ENCODE measurements at places on chromosomes 5 and 9.

DNA sequence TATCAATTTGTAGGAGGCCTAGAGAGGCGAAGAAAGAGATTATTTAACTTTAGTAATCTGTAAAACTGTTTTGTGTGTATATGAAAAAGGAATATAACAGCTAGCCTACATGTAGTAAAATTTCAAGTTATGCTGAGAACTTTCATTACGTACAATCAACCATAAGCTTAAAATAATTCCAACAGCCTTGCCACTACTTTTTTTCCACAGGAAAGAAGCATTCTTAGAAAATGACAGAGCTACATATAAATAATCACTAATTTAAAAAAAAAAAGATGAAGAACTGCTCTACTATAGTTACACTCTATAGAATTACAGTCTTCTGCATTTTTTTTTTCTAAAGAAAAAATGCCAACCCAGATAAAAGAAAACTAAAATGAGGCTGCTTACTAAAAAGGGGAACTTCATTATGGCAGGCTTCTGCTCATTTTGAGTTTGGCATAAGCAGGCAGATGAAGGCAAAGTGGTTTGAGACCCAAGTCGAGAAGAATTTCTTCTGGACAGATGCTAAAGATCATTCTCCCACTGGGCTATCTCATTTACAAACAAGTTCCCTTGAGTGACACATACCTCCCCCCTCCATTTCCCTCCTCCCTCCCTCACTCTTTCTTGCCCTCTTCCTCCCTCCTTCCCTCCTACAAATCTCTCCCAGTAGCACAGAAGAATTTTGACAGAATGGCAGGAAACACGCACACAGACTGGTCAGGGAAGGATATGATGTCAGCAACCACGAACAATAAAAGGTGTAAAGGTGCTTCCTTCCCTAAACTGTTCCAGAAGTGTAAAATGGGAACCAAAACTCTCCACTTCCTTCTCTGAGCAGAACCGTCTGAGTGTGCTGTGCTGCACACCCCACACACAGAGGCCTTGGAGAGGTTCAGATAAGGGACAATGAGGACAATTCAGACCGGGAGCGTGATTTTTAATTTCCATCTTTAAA lies 56.1 kb downstream of the MEF2C start:
- no peak for DNase-seq

DNA sequence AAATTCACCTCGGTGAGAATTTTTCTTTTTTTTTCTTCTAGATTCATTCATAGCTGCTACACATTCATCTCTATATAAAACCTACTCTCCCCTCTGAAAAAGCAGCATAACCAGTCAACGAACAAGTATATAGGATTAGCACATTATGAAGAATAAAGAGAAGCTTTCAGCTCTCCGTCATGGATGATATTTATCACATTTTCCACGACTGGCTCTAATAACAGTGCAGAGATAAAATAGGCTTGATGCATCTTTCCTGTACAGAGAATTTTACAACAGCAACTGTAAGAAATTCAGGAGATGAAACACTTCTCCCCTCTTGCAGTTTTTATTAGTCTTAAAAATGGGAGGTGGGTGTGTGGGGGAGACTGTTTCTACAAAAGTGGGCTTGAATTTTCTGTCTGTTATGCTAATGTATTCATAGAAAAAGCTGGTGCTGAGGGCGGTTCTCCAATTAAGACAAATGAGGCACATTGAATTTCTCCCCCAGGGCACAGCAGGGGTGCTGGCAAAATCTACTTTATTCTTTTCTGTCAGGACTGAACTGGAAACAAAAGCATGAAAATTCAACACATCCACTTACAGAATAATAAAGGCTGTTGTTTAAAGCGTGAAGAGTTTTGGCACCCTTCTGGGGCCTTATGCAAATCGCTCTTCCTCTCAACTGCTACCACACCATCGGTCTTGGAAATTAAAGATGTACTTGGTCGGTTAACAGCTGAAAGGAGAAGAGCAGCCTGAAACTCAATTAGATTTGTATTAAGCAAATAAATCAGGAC lies 233.9 kb upstream of the ZNF608 start:
- DNase-seq: no peak

- DNase-seq: no peak
Measured at GRCh38 chr5:98906756-98907355, 22.0 kb downstream of the CHD1 start.

GRCh38 chr5:170405817-170406216 lies 16.6 kb upstream of the KCNMB1 start:
- no peak for DNase-seq

DNA sequence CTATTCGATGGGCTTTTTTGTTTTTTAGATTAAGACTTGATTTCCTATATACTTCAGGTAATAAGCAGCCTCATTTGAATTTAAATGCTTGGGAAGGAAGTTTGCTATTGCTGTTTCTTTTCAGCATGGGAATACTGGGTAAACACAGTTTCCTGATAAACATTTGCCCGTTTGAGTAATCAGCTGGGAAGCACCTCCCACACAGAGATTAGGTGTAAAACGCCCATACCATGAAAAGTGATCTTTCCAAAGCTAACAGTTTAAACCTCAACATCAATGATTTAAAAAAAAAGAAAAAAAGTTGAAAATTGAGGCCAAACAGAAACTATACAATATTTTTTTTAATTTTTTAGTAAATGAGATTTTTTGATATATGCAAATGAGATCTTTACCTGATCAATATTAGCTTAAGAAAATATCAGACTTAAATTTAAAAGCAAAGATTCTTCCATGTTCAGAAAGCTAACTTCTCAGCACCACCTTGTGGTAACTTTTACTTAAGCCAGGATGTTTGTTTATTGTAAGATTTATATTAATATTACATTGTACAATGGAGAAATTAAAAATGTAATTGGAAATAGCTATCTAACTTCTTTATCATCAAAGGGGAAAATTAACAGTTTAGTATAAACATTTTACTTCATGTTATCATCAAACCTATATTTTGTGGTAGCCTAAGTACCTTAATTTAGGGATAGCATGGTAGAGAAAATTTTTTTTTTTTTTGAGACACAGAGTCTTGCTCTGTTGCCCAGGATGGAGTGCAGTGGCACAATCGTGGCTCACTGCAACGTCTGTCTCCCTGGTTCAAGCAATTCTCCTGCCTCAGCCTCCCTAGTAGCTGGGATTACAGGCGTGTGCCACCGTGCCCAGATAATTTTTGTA lies 39.8 kb downstream of the F2RL2 start:
- no peak for DNase-seq

- no peak for DNase-seq
Measured at GRCh38 chr5:36496471-36496870, 109.9 kb upstream of the SLC1A3 start.
